ENCODE measurements at places on chromosomes 1 and 21.

DNA sequence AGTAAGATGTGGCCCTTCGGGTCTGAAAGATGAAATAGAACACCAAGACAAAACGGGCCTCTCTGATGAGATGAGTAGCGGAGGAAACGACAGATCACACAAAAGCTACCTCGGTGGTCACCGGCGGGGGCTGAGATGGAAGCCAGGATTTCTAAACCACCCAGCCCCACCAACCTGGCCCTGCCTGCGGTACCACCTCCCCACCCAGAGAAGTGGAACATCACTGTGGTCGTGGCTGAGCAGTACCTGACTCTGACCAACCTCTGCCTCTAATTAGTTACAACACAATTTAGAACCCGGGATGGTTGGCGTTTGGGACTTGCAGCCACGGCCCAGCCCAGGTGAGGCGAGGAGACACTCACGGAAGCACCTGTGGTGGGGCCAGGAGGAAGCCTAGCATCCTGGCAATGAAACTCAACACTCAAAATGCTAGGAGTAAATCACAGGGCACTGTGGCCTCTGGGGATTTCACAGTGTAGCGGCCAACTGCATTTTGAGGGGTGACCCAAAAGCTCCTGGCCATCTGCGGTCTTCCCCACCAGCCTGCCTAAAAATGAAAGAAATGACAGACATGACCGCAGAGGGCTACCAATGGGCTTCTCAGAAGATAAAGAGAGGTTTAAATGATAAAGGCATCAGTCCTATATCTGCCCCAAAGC lies 73.4 kb downstream of the ITPKB start:
- no peak for DNase-seq

GRCh38 chr21:31847761-31848160 lies 25.1 kb upstream of the HUNK start:
- DNase-seq, result no peak

DNA sequence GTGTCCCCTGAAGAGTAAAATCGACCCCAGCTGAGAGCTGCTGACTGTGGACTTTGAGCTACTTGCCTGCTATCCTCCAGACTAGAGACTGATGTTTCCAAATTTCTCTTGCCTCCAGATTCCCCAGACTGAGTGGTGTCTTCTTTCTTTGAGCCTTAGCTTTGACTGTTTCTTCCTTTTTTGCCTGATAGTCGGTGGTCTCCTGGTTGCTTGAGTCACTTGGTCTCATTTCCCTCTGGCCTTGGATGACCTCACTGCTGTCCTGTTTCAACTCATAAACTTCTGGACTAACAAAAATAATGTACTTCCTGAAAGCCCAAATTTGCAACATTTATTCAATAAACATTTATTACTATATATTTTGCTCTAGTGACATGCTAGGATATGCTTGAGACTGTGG lies 52.9 kb upstream of the DIPK1A start:
- no peak for DNase-seq

DNA sequence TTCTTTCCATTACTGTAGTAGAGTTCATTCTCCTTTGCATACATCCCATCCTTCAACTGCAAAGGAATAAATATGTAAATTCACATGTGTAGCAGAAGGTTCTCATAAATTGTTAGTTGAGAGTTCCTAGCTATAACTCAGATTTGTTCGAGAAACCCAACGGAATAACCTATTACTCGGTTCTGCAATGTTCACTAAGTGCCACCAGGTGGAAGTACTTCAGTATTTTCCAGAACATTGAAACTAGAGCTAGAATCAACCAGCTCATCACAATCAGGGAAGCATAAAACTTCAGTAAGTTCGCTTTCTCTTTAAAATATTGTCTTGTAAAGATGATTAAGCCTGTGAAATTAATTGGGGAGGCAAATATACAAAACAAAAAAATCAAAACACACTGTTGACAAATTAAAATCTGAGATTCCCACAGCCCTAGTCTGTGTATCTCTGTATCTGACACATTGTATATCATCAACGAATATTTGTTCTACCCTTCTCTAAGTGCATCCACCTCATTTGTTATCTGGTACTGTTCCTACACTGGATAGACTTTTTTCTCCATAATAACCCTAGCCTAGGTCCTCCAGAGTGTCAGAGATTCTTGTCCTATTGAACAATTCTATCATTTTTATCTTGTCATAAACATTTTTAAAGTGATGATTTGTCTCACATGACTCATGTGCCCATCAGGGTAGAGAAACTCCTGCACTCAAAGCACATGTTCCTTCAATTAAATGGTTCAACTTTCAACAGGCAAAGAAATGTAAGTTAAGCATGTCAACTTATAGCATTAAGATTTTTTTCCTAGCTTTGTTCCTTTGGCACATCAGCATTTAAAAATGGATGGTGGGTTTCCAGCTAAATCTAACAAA lies 31.9 kb downstream of the MROH9 start:
- DNase-seq, result no peak

DNA sequence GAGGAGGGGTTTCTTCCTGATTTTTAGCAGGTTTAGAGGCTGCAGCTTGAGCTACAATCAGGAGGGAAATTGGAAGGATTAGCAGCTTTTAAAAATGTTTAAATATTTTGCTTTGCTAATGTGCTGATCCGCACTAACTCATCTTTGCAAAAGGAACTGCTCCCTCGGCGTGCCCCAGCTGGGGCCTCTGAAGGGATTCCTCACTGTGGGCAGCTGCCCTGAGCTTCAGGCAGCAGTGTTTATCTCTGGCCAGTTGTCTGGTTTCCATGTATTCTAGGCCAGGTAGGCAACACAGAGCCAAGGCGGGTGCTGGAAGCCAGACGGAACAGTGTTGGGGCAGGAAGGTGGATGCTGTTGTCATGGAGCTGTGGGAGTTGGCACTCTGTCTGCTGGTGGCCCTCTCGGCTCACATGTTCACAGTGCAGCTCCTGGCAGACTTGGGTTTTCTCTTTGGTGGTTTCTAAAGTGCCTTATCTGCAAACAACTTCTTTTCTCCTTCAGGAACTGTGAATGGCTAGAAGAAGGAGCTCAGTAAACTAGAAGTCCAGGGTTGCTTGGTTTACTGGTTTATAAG lies 18.9 kb downstream of the NECAP2 start:
- DNase-seq, result no peak

- DNase-seq, result no peak
These were observed 6.6 kb upstream of the CALML6 start for GRCh38 chr1:1908506-1908791.

DNA sequence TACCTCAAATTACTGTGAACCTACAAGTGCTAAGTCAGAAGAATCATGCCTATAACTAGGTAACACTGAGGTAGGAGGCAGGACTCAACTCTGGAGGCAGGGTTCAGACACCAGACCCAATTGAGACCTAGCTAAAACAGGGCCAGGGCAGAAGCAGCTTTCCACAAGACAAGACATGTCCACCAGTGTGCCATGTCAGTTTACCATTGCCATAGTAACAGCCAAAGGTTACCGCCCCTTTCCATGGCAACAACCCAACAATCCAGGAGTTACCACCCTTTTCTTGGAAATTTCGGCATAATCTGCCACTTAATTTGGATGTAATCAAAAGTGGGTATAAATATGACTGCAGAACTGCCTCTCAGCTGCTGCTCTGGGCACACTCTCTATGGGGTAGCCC lies 432.3 kb downstream of the DPYD start:
- DNase-seq, result no peak

- no peak for DNase-seq
These were observed 2.8 kb downstream of the IFI16 start for GRCh38 chr1:159012495-159012894.

DNA sequence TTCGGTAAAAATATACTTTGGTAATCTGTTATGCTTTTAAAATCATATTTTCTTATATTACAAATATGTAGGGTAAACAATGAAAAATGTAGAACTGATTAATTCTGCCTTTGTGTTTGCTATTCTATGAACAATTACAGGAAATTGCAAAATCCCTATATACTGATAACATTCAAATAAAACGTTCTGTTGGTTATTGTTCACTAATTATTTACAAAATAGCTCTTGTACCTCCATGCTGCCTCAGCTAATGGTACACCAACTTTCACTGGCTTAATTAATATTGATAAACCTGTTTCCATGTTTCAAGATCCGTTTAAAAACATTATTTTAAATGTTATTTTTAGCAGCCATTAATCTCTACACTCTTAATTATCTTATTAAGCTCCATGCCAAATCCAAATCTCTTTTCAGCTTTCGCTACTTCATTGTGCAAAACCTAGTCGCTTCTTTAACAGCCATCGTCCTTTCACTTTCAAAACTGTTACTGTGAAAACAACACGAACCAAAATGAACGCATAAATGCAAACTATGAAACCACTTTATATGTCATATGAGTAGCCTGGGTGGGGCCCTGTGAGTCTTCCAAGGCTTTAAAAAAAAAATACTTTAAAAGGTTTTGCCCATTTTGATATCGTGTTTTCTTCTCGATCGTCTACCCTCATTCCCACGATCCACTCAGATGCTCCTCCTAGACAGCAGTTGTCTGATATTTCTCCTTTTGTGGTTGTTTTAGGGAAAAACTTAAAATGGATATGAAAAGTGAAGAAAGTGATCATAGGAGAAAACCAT lies 807.1 kb downstream of the USP25 start:
- no peak for DNase-seq

DNA sequence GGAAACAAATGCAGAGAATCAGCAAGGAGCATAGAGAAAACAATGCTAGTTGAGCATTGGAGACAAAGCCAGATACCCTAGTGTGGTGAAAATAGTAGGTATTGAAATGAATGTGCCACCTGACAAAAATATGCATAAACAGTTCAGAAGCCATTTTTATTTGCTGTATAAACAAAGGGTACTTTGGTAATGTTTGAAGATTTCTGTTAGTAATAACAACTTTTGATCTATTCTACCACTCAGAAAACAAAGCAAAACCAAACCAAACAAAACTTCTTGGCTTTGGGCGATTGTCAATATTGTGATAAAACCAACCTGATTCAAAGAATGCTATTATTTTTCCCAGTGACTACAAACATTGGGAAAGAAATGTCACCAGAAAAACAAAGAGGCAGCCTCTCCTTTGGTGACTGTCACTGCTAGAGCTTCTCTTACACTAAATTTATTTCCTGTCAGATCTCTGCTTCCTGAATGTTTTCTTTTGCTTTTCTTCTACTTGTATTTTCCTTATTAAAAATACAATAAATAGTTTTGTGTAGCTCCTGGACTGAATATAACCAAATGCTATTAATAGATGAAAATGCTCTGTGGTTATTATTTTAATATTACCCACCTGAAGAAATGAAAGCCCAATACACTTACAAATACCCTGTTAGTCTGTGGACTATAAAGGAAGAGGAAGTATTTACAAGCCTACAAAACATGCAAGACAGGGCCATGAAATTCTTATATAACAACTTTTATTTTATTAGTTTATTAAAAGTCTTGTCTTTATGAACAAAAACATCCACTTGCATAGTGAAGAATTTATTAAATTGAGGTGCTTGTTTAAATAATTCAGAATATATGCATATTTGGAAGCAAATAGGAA lies 5.7 kb downstream of the ATP6V1G3 start:
- DNase-seq, result no peak

DNA sequence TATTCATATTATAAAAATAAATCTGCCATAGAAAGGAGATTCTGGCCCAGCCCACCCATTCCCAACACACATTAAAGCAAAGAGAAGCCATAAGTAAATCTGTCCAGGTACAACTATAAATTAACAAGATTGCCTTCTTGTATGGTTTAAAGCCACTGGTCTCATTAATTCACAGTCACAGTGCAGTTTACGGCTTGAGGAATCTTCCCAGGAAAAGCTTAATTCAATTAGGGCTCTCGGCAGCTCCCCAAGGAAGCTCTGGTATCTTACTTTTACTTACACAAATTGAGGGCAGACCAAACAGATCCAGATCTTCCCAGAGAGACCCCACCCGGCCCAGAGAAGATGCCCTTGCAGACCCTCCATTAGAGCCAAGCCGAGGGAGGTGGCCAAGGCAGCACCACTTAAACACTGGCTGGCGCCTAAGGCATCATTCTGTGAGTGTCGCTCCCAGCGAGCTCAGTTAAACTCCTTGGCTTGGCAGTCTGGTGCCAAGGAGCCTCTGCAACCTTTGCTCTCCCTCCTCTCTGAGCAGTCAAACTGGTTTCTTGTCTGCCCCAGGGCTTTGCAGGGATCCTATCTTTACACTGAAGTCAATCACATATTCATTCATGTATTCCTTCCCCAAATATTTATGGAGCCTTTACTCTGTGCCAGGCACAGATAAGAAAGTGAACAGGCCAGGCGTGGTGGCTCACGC lies 10.7 kb downstream of the SLC9A1 start:
- peak; percentile 88 for DNase-seq

- DNase-seq, result peak; percentile 90
These were observed 124.5 kb downstream of the ZNF648 start for GRCh38 chr1:181936768-181937581.

- peak; percentile 59 for DNase-seq
These were observed 32.1 kb downstream of the JAK1 start for GRCh38 chr1:64934115-64934877.

DNA sequence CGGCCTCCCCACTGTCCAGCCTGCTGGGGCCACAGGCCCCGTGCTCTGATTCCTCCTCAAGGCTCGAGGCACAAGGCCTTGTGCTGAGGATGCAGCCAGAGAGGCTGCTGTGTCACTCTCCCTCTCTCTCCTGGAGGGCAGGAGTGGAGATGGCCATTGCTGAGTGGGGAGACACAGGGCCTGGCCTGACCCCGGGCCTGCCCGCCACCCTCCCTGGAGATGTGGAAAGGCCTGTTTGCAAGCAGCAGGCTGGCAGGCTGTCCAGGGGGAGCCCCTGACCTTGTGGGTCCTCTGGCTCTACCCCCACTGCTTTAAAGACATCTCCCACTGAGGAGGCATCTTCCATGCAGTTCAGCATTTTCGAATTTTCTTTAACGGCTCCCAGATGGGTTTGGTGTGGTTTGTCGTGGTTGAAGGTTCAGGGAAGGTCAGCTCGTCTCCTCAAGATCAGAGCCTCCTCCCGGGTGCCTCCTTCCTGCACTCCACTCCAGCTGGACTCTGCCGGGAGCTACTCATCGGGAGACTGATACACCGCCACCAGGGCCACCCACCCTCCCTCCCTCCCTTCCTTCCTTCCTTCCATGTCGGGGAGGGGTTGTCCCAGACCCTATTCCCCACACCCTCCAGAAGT lies 69.1 kb downstream of the SPSB1 start:
- DNase-seq, result no peak

DNA sequence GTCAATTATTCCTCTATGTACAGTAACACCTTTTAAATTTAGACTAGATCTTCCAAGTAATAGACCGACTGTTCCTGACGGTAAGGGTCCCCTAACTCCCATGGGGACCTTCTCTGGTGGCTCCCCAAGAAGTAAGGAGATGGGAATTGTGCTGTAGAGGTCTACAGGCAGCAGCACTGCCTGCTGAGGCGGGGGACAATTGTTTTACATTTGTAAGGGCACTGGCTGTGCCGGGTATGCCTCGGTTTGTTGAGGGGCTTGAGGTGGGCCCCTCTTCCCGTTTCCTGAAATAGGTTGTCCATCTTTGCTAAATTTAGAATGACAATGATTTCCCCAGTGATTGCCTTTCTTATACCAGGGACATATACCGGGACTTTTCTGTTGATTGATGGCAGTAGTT lies 13.1 kb upstream of the L1TD1 start:
- DNase-seq, result no peak

DNA sequence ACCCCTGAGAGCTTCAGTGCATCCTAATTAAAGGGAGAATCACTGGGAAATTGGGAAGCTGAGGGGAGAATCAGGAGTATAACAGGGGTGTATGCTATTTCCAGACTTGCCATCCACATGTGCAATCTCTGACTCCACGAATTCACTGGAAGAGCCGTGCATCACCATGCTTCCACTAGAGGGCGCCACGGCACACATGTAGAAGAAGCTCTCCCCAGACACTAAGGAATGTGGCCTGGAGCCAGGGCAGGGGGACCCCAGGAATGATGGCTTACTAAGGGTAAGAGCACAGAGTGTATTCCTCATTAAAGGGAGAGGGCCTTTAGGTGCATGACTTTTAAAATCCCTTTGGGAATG lies 81.5 kb downstream of the ABCA4 start:
- peak; percentile 87 for DNase-seq
